Activated T-helper 17 cell treated with anti-CD3 and anti-CD28 coated beads, Interleukin-2, amount 50 U/mL, for 72 hours (primary cell): ENCODE measurements at places on chromosomes 5 and 9. TPM values are rescaled to one million over a fixed set of nuclear protein-coding genes. Genes with fewer than 3 reads are reported as not detected.

Gene WNT8A
- not detected for total RNA-seq

GRCh38 chr9:92715488-92716231, 45.7 kb upstream of the IPPK start:
- no peak for ATAC-seq

Gene STPG3
- total RNA-seq: not detected

- peak; percentile 63 for ATAC-seq
These were observed 14.5 kb downstream of the SH2D3C start for GRCh38 chr9:127763918-127764384.

Gene SARDH
- 2.7 TPM for total RNA-seq

DNA sequence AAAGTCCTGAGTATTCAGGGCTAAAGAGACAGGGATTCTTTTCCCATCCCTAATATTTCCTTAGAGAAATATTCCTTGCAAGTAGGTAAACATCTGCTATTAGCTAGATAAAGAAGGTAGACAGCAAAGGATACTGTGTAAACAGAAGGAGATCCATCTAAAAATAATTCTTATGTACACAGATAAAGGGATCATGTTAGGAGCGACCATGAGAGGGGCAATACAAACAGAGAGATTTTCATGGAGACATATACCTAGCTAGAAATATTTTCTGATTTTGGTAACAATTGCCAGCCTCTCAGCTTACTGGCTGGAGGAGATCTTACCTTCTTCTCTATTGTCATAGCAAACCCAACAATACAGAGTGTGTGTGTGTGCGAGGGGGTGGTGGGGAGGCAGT, 184.6 kb upstream of the DMAC1 start:
- ATAC-seq: no peak
